T-cell (primary cell): ENCODE measurements at places on chromosomes 16 and 17. TPM values are rescaled to one million over a fixed set of nuclear protein-coding genes. Genes with fewer than 3 reads are reported as not detected.

GRCh38 chr17:70184770-70185169, 15.4 kb downstream of the KCNJ2 start:
- H3K4me1 ChIP-seq, result no peaks in the 10 kb centered on the region
- H3K27me3 ChIP-seq, result no peaks in the 10 kb centered on the region
- H3K36me3 ChIP-seq, result no peaks in the 10 kb centered on the region
- H3K4me3 ChIP-seq, result no peak overlapping the region
- no peak for DNase-seq
- no peak overlapping the region for H3K27ac ChIP-seq

DNA sequence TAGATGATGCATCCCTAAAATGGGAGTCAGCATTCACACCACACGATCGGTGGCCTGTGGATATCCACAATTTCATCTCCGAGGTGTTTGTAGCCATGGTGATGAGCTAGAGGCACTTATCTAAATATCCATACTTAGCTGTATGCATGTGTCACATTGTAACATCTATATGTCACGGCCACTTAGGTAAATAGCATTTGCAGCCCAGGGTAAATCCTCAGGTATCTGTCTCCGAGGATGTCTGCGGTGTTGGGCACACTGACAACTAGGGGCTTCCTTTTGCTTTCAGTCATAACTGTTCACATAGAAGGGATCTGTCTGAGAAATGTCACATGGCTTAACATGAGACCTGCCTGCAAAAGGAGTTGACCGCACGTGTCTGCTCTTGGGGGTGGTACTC, 455.2 kb upstream of the ZFHX3 start:
- H3K27ac ChIP-seq, result no peak overlapping the region
- no peaks in the 10 kb centered on the region for H3K4me1 ChIP-seq
- no peaks in the 10 kb centered on the region for H3K27me3 ChIP-seq
- no peaks in the 10 kb centered on the region for H3K36me3 ChIP-seq

DNA sequence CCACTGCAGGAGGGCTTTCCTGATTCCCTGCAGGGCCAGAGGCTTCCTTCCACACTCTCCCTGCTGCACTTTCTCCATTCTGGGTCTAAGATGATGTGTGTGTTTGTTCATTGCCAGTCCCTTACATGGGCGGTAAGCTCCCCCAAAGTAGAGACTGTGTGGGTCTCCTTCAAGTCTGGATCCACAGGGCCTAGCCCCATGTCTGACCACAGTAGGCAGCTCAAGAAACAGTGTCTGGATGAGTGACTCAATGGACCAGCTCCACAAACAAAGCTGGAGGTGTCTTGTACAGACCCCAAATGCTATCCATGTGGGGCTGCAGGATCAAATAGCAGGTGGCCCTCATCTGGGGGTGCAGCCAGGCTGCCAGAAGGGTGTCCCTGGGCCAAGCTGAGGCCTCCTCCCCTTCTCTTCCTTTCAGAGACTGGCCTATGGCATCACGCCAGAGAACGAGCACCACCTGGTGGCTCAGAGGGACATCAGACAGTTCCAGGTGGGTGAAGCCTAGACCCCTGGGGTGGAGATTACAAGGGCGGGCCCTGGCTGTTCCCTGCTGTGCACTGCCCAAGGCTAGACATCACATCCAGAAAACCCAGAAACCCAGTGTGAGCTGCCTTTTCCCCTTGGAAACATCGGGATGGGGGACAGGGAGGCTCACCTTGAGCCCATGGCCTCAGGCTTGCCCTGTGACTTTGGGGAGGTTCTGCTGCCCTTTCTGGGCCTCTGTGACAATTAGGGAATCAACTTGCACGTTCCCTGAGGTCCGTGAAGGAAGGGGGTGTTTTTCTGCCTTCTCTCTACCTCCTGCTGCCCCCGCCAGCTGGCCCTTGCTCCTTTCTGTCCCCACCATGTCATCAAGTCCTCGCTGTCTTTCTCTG, 45.9 kb downstream of the SLC6A2 start:
- no peaks in the 10 kb centered on the region for H3K4me1 ChIP-seq
- no peak overlapping the region for H3K4me3 ChIP-seq
- no peaks in the 10 kb centered on the region for H3K27me3 ChIP-seq
- H3K27ac ChIP-seq, result no peak overlapping the region

DNA sequence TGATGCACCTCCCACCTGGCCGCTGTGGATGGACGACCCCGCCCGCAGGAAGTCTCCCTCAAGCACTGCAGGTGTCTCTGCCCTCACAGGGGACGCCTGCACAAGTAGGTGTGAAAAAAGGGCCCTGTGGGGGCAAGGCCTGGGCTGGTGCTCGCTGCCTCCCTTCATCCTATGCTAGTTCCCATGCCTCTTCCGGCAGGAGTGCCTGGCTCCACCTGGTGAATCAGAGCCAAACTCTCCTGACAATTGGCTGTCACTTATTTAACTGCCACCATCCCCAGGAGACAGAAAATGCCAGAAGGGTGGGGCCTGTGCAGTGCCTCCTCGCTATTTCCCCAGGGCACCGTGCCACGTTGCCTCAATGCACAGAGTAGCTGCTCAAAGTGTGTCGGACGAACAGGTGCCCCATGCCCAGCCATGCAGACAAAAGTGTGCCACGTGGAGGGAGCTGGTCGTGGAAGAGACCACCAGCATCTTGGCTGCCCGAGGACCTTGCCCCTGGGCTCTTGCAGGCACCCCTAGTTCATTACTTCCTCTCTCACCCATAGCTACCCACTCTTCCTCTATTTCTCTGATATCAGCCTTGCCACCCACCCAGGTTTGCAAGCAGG, 170.7 kb downstream of the SEC14L1 start:
- H3K27me3 ChIP-seq, result no peaks in the 10 kb centered on the region
- no peak overlapping the region for H3K4me3 ChIP-seq
- no peak overlapping the region for H3K27ac ChIP-seq
- no peak for DNase-seq
- no peaks in the 10 kb centered on the region for H3K4me1 ChIP-seq

DNA sequence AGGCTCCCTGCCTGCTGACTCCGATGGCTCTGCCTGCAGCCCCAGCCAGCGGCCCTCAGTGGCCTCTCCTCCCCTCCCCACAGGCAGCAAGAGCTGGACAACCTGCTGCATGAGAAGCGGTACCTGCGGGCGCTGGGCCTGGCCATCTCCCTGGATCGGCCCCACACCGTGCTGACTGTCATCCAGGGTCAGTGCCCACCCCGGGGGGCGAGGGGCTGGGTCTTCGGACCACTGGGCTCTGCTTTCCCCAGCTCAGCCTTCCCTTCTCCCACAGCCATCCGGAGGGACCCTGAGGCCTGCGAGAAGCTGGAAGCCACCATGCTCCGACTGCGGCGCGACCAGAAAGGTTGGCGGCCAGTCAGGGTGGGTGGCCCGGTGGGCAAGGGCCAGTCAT, 3.4 kb downstream of the NOXO1 start:
- H3K36me3 ChIP-seq, result peaks cover 17% of the 10 kb centered on the region
- H3K27me3 ChIP-seq, result no peaks in the 10 kb centered on the region
- H3K4me1 ChIP-seq, result peaks cover 27% of the 10 kb centered on the region
- H3K4me3 ChIP-seq, result no peak overlapping the region
- H3K27ac ChIP-seq, result no peak overlapping the region

DNA sequence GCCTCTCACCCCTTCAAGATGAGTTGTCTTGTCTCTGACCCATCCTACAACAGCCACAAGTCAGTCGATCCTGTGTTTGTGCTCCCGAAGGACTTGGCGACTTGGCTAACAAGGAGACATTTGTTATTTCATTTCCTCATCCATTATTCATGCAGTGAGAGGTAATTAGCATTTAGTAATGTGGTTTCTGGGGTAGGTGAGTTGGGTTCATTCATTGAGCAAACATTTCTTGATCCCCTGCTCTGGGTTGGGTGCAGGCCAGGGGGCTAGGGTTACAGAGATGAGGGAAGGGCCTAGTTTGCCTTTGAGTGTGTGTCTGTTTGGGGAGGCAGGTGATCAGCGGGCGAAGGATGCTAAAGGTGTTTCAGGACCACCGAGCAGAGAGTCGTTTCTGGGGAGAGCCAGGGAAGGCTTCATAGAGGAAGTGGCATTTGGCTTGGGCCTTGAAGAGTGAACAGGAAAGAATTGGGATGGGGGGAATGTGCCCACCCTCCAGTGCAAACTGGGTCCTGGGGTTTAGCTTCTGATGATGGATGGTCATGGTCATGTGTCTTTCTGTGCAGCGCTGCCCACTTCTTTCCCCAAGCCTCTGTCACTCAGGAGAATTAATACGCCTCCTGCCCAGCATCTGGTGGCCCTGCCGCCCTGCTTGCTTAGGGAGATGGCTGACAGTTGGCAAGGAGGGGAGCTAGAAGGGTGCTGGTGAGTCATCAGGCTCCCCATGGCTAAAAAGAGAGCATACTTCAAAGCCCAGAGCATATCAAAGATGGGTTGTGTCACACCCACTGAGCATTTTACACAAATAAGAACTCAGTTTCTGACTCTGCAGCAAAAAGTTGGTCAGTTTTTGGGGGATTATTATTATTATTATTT, 38.5 kb downstream of the MSI2 start:
- H3K27ac ChIP-seq, result no peak overlapping the region
- peaks cover 28% of the 10 kb centered on the region for H3K36me3 ChIP-seq

- DNase-seq, result peak; percentile 56
- H3K4me3 ChIP-seq, result peak within 1 kb of the TSS; percentile 39
- peaks cover 23% of the 10 kb centered on the region for H3K4me1 ChIP-seq
- H3K36me3 ChIP-seq, result no peaks in the 10 kb centered on the region
- H3K27ac ChIP-seq, result peak within 1 kb of the TSS; percentile 29
- H3K27me3 ChIP-seq, result no peaks in the 10 kb centered on the region
Measured at GRCh38 chr17:38925263-38925995, at the start of gene LASP1NB. Gene LASP1NB (plus strand): TSS chr17:38925614.

DNA sequence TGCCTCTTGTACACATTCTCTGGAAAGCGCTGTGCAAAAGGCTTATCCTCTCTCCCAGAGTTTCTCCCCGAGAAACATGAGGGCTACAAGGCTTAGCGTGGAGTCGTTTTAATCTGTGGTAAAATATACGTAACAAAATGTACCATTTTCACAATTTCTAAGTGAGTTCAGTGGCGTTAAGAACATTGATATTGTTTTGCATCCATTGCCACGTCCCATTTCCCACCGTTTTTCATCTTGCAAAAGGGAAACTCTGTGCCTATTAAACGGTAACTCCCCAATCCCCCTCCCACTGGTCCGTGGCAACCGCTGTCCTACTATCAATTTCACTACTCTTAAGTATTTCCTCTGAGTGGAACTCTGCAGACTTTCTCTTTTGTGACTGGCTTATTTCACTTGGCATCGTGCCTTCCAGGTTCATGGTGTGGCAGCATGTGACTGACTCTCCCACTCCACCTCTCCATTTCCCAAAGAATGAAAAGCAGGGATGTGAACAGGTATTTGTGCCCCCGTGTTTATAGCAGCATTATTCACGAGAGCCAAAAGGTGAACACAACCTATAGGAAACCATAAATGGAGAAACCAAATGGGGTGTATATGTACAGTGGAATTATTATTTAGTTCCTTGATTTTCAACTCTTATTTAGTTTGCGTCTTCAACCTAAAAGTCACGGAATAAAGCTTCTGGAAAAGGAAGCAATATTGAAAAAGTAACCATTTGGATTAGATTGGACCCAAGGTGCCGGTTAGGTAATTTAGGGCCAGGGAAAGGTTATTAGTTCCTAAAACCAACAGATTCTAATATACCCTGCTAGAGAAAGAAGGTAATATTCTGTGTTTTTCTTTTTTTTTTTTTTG, 1.1 kb upstream of the USP32 start:
- peak overlapping the region; percentile 93 for H3K27ac ChIP-seq
- no peaks in the 10 kb centered on the region for H3K36me3 ChIP-seq
- no peaks in the 10 kb centered on the region for H3K27me3 ChIP-seq
- H3K4me3 ChIP-seq, result peak overlapping the region; percentile 97
- no peak for DNase-seq
- H3K4me1 ChIP-seq, result peaks cover 26% of the 10 kb centered on the region

DNA sequence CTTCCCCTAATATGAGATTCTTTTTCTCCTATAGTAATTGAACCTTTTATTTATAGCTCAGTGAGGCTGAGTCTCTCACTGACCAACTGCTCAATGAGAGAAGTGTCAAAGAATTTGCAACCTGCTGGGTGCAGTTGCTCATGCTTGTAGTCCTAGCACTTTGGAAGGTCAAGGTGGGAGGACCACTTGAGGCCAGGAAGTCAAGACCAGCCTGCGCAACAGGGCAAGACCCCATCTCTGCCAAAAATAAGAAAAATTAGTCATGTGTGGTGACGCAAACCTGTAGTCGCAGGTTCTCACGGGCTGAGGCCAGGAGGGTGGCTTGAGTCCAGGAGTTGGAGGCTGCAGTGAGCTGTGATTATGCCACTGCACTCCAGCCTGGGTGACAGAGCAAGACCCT, 30.9 kb upstream of the CRYBA1 start:
- H3K4me1 ChIP-seq, result no peaks in the 10 kb centered on the region
- no peaks in the 10 kb centered on the region for H3K27me3 ChIP-seq
- DNase-seq, result no peak
- no peak overlapping the region for H3K27ac ChIP-seq
- no peak overlapping the region for H3K4me3 ChIP-seq
- H3K36me3 ChIP-seq, result no peaks in the 10 kb centered on the region

- no peak overlapping the region for H3K4me3 ChIP-seq
- H3K27ac ChIP-seq, result no peak overlapping the region
- H3K4me1 ChIP-seq, result no peaks in the 10 kb centered on the region
- no peaks in the 10 kb centered on the region for H3K27me3 ChIP-seq
- H3K36me3 ChIP-seq, result peaks cover 4% of the 10 kb centered on the region
- no peak for DNase-seq
Measured at GRCh38 chr17:80931421-80932265, 60.0 kb upstream of the CHMP6 start.

The G6PC3 gene
- 19.0 TPM for total RNA-seq

The CDH1 gene
- total RNA-seq, result 6.8 TPM
